Fibroblast of skin of left biceps (primary cell): ENCODE measurements at places on chromosomes 2 and 18.
A peak's percentile ranks its signal among the peaks of the same experiment; 100 is the strongest.

DNA sequence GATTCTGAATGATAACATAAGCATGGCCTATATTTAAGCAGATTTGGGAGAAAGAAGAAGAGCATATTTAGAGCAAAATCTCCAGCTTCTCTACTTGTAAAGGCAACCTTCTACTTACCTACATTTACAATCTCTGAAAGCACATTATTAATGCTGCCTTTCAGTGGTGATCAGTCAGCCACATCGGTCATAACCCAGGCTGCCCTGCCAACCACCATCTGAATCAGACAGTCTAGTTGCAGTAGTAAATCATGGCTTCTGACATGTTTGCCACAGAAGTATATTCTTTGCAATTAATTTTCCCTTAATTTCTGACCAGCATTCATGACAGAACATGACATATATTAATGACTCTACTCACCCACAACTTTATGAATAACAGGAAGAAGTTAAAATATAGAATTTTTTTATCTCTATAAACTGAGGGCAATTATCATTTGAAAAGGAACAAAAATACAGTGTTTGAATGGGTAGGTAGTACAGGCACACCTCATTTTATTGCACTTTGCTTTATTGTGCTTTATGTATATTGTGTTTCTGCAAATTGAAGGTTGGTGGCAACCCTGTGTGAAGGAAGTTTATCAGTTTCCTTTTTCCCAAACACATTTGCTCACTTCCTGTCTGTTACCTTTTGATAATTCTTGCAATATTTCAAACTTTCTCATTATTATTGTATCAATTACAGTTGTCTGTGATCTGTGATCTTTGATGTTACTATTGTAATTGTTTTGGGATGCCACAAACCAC lies 531.6 kb upstream of the CHAC2 start:
- DNase-seq, result no peak

DNA sequence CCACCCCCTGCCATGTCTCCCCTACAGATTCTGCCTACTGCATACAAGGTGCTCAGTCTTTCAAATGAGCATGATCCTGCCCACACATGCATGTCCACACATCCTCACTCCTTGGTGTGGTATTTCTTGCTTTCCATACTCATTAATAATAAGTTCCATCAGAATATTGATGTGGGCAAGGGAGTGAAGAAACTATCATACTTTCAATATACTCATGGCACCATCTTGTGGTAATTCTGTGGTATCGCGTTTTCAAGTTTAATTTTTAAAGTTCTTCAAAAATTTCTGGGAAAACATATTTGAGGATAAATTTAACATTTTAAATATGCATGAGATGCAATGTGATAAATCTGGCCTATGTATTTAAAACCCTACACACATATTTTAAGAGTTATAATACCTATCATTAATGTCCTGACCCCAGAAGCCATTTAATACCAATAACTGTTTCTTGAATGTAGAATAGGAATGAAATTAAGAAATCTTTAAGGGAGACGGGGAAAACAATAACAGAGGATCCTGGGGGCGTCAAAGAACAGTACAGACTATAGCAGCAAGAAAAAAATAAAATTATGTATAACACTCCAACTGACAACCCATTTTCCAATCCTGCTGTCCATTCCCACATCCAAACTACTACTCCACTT lies 110.1 kb downstream of the ZNF385B start:
- DNase-seq, result no peak

GRCh38 chr2:84866122-84866521 lies 14.8 kb downstream of the TRABD2A start:
- no peak for DNase-seq

DNA sequence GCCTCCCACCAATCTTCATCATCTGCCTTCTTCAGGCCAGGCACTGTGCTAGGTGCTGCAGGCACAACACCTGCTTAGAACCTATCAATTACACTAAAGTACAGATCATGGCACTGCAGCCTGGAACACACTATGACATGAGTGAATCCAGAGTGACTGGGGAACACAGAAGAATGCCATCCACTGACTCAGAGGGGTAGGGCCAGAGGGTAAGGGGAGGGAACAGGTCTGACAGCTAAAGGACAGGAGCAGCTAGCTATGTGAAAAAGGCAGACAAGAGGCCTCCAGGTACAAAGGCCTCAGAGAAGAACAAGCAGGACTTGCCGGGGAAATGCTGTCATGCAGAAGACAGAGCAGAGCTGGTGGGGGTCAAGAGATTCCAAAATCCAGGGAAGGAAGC lies 53.3 kb upstream of the ACAA2 start:
- no peak for DNase-seq

- DNase-seq, result no peak
Observed at GRCh38 chr2:99079226-99079625, 62.3 kb upstream of the C2orf15 start.

DNA sequence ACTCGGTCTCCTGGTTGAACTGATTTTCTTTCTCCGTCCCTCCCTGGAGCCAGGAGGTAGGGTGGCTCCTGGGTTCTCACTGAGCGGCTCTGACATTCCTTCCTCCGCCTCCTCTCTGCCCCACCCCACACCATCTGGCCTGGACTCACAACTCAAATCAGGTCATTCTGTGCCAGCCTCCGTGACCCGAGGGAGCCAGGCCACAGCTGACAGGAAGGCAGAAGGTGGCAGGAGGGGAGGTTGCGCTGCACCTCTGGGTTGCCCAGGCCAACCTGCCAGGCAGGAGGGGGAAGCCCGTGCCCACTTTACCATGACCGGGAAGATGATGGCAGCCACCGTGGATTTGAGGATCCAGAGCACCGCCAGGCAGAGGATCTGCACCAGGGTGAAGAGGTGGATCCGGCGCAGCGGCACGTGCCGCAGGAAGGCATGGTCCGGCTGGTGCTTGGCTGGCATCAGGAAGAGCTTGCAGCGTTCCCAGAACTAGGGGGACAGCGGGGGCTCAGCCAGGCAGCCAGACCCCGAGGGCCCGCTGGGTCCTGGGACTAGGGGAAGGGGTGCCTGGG lies 28.3 kb downstream of the MTHFD2 start:
- no peak for DNase-seq

- no peak for DNase-seq
Observed at GRCh38 chr18:4854671-4855070, 342.4 kb downstream of the AKAIN1 start.

- no peak for DNase-seq
Observed at GRCh38 chr2:9196637-9197036, 10.0 kb upstream of the ASAP2 start.

DNA sequence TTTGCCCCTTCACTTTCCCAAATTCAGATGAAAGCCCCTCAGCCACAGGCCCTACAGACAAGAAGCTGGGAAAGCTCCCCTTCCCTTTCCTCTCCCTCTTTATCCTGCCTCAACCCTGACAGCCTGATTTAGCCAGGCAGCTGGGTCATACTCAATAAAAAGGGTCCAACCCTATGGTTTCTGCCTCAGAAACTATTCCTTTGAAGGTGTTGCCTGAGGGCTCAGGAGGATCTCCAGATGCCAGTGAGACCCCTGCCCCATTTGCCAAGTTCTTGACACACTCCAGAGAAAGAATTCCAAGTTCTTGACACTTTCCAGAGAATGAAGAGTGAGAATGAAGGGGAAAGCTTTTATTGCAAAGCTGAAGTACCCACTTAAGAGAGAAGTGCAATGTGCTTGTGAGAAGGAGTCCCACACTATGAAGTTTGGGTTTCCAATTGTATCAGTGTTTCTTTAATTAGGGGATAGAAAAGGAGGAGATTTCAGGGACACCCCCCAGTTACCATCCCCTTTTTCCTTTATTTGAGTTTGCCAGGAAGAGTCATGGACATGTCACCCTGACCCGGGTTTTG lies 576.2 kb downstream of the METTL4 start:
- no peak for DNase-seq

DNA sequence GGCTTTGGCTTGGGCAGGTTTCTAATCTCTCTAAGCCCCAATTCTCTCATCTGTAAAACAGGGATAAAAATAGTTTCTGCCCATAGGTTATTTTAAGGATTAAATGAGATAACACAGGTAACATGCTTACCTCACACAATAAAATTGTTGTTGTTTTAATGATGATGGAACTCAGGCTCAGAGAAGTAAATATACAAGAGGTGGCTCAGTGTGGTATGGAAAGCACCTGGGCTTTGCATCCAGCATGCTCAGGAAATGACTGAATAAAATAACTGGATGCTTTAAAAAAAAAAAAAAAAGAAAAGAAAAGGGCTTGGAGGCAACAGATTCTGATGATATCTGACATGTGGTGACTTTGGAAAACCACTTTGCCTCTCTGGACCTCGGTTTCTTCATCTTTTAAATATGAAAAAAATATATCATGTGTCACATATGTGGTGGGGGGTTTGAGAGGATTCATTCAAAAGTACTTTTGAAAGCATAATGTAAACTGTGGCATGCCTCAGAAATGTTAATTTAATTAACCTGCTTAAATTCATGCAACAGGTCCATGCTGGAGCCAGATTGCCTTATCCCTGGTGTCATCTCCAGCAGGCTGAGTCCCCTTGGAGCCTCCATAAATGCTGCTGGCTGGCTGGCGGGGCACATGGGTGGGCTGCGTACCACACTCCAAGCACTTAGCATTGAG lies 112.8 kb upstream of the CDC42EP3 start:
- DNase-seq, result no peak

GRCh38 chr2:397521-397920 lies 109.6 kb upstream of the ALKAL2 start:
- no peak for DNase-seq

DNA sequence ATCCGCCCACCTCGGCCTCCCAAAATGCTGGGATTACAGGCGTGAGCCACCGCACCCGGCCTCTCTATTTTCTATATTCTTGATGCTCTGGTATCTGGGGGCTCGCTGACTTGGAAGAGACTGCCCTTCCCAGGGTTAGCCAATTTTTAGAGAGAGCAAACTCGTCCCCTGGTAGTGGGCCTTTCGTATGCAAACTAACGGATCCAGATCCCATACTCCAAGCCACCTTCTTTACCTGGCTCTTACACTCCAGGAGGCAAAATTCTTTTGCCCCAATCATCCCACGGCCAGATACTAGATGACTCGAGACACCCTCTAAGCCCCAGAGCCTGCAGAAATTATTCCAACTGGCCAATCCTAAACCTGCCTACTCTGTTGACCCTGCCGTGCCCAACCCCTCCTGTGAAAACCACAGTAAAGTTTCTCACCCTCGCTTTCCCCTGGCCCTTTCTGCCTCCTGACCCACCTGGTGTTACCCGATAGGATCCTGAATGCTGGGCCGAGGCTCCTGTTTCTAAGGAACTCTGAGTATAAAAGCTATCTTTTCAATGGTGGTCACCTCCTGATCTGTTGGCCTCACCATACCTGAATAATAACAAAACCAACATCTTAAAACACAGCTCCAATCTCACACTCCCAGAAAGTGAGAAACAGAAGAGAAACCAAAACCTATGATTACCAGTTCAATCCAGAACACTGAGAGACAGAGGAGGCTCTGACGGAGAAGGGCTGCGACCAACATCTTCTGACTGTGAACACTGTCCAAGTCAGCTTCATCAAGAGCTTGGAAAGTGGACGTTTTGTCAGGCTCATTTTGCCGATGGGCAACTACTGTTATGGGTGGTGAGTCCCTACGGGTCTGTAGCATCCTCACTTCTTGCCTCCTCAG lies 57.6 kb upstream of the ZNF532 start:
- no peak for DNase-seq

GRCh38 chr2:113872201-113872600 lies 17.7 kb upstream of the ACTR3 start:
- peak; percentile 45 for DNase-seq

DNA sequence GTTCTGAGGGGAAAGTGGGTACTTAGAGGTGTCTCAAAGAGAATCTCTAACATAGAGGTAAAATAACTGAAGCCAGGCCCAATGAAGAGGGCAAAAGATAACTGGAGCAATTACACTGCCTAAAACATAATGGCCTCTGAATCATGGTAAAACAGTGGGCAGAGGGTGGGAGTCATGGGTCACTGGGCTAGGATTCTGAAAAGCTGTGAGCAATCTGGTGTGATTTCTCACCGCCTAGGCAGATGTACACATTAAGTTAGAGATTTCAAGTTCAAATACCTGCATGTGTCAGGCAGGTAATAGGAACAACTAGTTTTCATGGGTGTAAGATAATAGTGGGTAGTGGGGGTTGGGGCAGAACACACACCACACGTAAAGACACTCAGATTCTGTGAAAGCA lies 45.6 kb downstream of the INSIG2 start:
- no peak for DNase-seq

DNA sequence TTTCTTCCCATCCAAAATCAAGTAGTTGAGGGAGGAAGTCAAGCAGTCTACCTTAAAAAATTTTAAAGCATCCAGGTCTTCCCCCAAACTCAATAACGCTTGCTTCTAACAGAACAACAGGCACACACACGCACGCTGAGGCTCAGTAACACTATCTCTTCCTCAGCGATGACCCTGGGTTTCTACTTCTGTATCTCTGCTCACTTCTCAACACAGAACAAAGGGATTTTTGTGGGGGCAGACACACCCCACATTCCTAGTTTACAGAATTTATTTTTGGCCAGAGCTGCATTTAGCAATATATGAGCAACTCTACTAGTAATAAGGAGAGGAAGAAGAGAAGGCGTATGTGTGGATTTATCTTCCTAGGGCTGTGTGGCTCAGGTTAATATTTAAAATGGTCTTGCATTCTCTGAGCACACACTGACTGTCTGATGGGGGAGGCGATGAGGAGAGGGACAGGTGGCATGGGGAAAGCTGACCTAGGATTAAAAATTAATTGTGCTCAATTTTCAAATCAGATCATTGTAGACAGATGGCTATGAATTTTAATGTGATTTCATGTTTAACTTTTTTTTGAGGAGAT lies 71.3 kb upstream of the PPM1B start:
- DNase-seq, result no peak
